ENCODE measurements at places on chromosomes 12 and 14.
A peak's percentile ranks its signal among the peaks of the same experiment; 100 is the strongest.

GRCh38 chr12:57694459-57695019 lies 607 bp downstream of the OS9 start:
- peak; percentile 14 for DNase-seq

- no peak for DNase-seq
These were observed 23.7 kb upstream of the MAPKAPK5 start for GRCh38 chr12:111818340-111818739.

- peak; percentile 81 for DNase-seq
These were observed 1.2 kb upstream of the RAN start for GRCh38 chr12:130870442-130871285.

DNA sequence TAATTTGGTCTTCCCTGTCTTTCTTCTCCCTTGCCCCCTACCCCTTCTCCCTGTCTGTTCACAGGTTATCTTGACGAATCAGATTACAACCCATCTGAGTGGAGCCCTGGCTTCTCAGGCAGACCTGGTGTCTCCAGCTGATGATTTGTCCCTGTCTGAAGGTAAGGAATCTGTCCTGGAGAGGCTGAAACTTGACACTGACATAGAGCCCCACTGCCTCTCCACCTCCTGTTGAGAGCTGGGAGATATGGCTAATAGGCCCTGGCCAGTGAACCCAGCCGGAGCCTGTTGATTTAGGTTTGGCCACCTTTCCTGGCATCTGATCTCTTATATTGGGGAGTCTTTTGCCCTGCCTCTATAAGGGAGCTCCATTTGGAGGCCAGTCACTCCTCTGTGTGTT lies 472.2 kb downstream of the RAD51B start:
- DNase-seq = no peak

DNA sequence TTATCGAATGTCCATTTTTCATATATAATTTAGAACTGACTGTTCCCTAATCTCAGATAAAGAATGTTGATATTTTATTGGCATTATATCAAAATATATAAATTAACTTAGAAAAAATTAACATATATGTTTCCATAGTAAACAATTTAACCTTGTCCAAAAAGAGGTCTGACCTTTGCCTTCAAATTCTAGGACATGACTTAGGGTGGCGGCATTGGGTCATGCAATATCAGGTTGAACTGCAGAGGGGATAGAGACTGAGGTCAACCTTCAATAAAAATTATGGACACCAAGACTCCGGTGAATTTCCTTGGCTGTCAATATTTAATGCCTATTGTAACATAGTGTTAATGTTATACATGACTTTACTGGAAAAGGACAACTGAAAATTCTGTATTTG lies 199.8 kb downstream of the RPL10L start:
- no peak for DNase-seq

DNA sequence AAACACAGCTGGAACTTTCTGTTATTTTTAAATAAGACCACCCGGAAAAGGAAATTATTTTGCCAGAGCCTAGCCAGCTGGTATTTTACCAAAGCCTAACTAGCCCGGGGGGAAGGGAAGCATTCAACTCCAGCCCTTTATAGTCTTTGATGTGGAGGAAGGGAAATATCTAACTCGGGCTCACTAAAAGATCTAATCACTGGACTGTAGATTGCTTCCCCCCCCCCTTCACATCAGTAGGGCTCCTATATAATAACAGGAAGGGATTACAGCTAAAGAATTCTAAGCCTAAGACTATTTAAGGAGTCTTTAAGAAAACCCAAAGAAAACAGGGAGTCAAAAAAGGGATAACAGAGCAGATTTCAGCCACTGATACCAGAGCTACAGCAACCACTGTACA lies 431.1 kb downstream of the KCNH5 start:
- DNase-seq = no peak

- DNase-seq = no peak
These were observed 55.1 kb downstream of the PAWR start for GRCh38 chr12:79635676-79636075.

DNA sequence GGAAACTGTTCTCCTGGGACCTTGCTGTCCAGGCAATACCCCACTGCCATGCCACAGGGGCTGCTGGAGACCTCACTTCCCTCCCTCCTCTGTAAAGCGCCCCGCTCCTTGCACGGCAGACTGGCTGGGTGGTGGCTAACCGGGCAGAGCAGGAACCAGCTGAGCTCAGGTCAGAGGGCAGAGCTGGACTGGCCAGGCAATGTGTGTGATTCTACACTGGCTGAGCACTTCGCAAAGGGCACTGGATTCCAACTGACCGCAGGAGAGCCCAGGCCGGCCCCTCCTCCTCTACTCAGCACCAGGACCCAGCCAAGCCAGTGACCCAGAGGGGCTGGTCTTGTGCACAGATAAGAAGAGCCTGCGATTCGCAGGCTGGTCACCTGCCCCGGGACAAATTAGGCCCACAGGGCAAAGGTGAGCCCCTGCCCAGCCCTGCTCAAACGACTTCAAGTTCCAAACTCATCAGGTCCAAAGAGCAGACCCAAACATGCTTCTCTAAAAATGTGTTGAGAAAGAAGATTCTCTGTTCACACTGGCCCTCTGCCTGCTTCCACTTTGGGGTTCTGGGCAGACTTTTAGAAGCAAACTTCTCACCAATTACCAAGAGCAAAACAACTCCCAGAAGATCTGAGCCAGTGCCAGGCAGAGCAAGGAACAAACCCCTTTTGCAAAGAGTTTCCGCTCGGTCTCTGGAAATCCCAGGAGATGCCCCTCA lies 54.9 kb upstream of the DIO3 start:
- DNase-seq = no peak

GRCh38 chr14:76920331-76921087 lies 94.3 kb downstream of the LRRC74A start:
- no peak for DNase-seq

GRCh38 chr12:39467432-39467870 lies 24.5 kb upstream of the KIF21A start:
- DNase-seq = no peak

DNA sequence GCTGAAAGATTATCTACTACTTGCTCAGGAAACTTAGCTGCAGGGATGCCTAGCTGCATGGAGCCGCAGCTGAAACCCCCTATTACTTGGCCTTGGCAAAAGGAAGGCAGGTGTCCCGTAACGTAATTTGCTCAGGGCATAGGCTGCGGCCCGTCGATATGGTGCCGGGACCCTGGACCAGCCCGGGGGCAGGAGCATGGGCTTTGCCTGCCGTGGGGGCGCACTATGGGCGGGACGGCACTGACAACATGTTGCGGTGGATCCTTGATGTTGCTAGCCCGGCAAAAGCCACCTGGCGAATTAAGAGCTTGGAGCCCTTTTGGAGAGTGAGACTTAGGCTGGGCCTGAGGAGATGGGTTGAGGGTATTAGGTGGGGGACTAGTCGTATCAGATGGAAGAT lies 1551.2 kb downstream of the AACS start:
- DNase-seq = no peak

- DNase-seq = peak; percentile 95
These were observed 767 bp upstream of the TCP11L2 start for GRCh38 chr12:106301611-106302321.

DNA sequence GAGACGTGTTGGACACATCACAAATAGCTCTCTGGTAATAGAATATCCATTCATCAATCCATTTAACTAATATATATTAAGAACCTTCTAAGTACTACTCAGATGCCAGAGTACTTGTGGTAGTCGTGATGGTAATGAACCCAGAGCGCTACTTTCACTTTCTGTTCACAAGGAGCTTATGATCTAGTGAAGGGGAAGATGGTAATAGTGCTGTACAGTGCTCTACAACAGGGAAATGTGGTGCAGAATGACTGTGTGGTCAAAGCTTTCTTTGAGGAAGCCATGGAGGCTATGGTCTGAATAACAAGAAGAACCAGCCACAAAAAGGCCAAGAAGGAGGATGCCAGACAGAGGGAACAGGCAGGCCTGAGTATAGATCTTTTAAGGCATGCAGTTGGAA lies 212.0 kb downstream of the PTPRO start:
- peak; percentile 80 for DNase-seq

- peak; percentile 71 for DNase-seq
These were observed 1.2 kb downstream of the WNT5B start for GRCh38 chr12:1630133-1630826.

DNA sequence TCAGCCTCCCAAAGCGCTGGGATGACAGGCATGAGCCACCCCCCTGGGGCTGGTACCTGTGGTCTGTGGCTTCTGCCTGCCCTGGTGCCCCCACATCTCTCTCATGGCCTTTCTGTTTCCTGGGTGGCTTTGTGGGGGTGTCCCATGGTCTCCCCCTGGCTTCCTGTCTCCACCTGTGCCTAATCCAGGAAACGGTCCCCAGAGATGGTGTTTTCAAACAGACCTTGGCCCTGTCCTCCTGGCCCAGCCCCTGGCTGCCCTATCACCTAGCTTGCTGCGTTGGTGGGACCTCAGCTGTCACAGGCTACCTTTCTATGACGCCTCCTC lies 18.1 kb downstream of the MEG3 start:
- no peak for DNase-seq

GRCh38 chr12:6372403-6373003 lies 2.9 kb downstream of the SCNN1A start:
- peak; percentile 95 for DNase-seq

All from LoVo (cell line).